ENCODE measurements at places on chromosomes 3 and 15.
A peak's percentile ranks its signal among the peaks of the same experiment; 100 is the strongest.

- DNase-seq: no peak
Measured at GRCh38 chr15:71433402-71433801, 318.1 kb downstream of the THSD4 start.

- no peak for DNase-seq
Measured at GRCh38 chr3:14853271-14853951, 34.6 kb downstream of the FGD5 start.

GRCh38 chr15:95304947-95305400 lies 1025.5 kb upstream of the NR2F2 start:
- no peak for DNase-seq

- no peak for DNase-seq
Measured at GRCh38 chr3:125116311-125117080, 60.7 kb upstream of the HEG1 start.

DNA sequence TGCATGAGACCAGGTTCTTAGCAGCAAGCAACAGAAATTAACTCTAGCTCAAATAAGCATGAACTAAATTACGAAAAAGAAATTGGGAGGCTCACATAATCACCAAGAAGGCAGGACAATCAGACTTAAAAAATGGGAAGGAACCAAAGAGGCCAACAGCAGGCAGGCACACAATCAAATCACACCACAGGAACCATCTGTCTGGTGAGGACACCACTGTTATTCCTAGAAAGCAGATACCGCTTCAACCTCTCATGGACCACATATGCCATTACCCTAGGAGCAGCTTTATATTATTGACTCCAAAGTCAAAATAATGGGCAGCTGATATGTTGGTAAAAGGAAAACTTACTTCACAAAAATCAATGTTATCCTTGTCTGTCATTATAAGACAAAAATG lies 51.6 kb downstream of the SUCLG2 start:
- DNase-seq: no peak

- DNase-seq: peak; percentile 83
Measured at GRCh38 chr3:101827211-101828174, 21.8 kb upstream of the NFKBIZ start.

GRCh38 chr15:87954793-87955192 lies 301.7 kb downstream of the NTRK3 start:
- DNase-seq: no peak

DNA sequence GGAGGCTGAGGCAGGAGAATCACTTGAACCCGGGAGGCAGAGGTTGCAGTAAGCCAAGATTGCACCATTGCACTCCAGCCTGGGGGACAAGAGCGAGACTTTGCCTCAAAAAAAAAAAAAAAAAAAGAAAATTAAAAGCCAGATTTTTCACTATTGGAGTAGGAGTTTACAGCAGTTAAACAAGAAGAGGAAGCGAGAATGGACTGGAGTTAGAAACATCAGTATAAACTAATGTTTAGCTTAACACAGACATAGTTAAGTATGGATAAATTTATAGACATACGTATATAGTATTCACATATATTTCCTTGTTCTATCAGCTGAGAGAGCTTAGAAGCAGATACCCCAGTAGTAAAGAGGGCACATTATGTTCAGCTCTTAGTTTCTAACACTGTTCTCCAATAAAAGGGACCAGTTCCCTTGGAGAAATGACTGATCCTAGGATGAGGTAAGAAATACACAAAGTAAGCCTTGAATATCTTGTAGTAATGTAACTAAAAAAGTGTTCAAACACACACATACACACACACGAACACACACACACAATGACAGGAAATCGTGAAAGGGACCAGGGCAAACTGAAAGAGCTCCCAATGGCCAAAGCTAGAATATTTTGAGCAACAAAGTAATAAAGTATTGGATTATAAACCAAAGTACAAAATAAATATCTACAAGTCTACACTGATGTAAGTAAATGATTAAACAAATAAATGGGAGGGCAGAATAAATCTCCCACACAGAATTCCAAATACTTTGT lies 25.1 kb downstream of the PIK3CB start:
- DNase-seq: no peak

DNA sequence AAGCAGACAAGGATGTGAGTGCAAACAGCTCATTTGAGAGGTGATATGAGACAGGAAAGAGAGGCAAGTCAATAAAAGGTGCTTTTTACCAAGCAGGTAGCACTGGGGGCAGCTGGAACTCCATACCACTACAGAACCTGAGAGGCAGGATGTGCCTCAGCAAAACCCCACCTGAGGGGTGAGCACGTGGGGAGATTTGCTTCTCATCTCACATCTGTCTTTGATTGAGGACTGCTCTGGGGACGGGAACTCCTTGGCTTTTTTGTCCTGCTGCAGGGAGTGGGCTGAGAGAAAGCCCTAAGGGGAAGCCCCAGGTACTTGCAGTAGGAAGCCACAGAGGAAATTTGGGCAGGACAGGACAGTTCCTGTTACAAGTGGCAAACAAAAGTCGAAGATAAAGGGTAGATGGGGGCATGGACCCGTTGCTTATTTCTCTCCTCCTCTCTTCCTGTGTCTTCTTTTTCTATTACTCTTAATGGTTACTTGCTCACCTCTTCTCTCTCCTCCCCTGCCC lies 27.1 kb downstream of the CFAP161 start:
- DNase-seq: no peak
